Thyroid gland (tissue), 4 donors: ENCODE measurements at places on chromosomes 5 and 9.

DNA sequence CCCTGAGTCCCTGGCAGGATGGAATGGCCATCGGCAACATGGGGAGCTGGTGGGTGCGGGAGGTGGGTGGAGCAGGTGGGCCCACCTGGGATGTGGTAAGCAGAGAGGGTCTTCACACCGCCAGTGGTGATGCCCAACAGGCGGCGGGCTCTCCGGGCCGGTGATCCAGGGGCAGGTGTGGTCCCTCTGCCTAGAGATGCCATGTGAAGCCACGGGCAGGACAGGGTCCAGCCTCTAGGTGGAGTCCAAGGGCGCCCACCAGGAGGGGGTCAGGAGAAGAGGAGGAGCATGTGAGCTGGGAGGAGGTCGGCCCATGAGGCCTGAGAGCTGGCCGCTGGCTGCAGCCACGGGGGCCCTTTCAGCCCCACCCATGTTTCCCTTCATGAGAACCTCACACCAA lies 221.1 kb downstream of the FANCC start:
- DNase-seq: no peak

DNA sequence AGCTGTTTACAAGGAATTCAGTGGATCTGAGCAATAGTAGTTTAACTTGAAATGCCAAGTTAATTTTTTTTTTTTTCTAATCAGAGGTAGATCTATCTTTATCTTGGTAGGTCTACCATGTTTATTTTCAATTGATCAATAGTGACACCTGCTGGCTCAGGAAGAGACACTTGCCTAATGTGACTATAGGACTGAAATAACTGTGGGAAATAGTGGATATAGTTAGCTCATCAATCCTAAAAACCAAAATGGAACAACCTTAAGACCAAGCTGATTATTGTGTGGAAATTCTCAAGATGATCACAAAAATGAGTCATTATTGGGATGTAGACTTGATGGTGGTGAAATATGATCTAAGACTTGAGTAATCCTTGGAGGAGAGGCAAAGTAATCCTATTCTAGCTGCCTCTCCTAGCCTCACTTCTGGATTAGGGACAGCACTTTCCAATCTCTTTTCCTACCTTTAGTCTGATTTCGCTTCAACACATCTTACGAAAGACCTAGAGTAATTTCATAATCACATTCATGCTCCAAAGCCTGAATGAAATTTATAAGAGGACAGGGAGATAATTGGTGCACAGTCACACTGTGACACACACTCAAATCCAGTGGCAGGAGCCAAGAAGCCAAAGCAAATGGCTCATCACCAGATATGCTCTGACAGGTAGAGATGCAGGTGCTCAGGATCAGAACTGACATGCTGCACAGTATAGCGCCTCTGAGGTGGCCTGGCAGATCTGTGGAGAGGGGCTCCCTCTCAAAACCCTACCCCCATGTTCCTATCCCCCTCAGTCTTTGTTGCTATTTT lies 156.3 kb downstream of the HMHB1 start:
- DNase-seq: peak; percentile 12

DNA sequence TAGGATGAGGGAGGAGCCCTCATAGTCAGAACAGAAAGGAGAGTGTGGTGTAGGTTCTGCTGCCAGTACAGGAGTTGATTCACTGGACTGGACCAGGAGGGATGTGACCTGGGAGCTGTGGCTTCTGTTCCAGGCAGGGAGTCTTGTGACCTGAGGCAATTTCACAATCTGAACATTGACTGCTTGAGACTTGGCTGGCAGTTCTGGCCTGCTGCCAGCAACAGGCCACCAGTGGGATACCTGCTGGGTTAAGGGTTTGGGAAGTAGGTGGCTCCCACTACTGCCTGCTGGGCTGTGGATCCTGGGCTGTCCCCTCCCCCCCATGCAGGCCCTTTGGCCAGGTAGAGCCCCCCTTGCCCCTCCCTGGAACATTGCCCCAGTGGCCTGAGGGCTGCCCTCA lies 268.6 kb upstream of the ARRDC3 start:
- DNase-seq: peak; percentile 12

GRCh38 chr5:78293851-78294247 lies 649 bp downstream of the AP3B1 start:
- DNase-seq: no peak

DNA sequence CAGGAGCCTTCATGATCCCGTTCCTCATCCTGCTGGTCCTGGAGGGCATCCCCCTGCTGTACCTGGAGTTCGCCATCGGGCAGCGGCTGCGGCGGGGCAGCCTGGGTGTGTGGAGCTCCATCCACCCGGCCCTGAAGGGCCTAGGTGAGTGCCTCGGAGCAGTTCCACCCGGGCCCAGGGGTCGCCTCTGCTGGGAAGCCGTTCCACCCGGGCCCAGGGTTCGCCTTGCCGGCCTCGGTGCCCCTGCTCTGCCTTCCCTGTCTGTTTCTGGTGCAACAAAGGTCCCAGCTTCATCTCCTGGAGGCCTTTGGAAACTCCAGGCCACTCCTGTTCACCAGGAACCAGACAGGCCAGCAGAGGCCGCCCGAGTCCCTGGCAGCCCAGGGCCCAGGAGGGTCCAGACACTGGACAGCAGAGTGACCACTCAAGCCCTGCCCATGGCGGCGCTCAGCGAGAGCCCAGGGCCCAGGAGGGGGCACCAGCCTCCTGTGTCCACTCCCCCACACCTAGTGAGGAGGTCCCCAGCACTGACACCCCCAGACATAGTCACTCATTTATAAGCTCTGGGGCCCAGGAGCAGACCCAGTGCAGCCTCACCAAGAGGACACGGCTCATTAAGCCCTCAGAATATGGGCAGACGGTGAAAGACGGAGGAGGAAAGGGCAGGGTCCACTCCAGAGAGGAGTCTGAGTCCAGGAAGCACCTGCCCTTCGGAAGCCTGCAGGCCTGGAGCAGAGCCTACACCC lies 7.5 kb downstream of the SLC6A19 start:
- DNase-seq: peak; percentile 51

GRCh38 chr9:116049456-116049855 lies 104.1 kb upstream of the PAPPA start:
- DNase-seq: no peak

- DNase-seq: no peak
Measured at GRCh38 chr9:27460226-27461023, 63.7 kb upstream of the IFNK start.

DNA sequence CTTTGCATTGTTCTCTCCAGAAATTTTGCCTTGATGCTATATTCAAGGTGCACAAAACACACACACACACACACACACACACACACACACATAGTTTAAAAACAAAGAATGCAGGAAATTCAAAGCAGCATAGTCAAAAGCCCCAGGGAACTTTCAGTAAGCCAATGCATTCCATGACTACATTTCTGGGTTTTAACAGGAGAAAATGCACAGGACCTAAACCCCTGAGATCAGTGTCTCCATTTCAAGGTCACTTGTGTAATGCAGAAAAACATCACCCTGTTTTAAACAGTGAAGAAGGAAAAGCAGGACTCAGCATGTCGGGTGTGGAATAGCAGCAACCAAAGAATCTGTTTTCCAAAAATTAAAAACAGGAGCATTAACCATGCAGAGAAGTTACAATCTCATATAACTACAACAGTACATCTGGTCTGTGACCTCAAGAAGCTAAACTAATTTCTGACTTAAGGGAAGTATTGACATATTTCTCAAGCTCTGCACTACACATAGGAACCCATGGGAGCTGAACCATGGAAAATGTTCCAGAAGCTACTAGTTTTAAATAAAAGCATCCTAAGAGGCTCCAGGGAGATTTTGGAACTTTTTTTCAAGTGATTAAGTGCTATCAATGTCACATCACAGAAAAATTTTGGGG lies 296.7 kb downstream of the HINT1 start:
- DNase-seq: no peak

DNA sequence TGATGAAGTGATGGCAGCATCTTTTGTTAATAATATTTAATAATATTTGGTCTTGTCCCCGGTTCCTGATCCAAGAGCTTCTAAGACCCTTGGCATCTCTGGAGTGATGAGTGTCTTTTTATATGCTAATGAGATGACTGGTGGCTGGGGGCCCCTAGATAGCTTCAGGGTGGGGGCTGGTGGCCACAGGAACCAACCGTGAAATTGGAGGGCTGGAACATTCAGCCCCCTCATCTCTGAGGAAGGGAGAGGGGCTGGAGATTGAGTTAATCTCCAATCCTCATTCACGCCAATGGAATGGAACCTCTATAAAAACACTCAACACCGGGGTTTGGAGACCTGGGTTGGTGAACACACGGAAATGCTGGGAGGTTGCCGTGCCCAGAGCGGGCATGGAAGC lies 78.2 kb upstream of the RAPGEF1 start:
- no peak for DNase-seq

DNA sequence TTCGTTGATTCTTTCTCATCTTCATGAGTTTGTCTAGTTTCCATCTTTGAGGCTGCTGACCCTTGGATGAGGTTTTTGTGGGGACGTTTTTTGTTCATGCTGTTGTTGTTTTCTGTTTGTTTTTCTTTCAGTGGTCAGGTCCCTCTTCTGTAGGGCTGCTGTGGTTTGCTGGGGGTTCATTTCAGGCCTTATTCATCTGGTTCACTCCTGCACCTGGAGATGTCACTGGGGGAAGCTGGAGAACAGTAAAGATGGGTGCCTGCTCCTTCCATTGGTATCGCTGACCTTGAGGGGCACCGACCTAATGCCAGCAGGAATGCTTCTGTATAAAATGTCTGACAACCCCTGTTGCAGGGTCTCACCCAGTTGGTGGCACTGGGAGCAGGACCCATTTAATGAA lies 8.5 kb downstream of the OR1N2 start:
- no peak for DNase-seq

DNA sequence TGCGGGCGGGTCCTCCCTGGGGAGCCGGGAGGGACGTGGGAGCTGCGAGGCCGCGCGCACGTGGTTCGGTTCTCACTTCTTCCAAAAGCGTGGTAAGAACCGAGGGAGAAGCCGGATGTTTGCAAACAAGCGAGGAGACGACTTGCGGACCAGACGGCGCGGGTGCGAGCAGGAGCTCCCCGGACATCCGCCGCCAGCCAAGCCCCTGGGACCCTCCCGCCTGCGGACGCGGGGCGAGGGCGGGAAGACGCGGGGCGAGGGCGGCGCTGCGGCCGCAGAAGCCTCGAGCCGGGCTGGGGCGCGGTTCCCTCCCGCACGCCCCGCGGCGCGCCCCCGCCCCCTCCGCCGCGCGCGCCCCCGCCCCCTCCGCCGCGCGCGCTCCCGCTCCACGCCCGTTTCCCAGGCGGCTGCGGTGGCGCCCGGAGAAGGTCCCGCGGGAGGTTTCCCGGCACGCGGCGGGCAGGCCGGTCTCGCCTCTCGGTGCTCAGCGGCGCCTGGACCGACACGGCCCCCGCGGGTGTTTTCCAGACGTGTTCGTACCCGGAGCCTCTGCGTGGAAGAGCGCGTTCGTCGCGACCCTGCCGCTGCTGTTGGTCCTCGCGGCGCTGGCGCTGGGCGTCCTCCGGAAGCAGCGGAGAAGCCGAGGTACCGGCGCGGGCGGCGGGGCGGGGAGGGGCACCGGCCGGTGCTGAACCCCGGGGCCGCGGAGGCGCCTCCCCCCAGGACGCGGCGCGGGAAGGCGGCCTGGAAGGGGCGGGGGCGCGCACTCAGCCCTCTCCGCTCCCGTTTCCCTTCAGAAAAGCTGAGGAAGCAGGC lies 12.8 kb downstream of the BTNL9 start:
- DNase-seq: no peak

GRCh38 chr5:133843911-133844310 lies 124.5 kb downstream of the C5orf15 start:
- no peak for DNase-seq

- DNase-seq: no peak
Measured at GRCh38 chr5:51034222-51034901, 348.9 kb upstream of the ISL1 start.

- no peak for DNase-seq
Measured at GRCh38 chr9:18906656-18907395, 126.2 kb downstream of the SAXO1 start.

- no peak for DNase-seq
Measured at GRCh38 chr5:88045931-88046461, 222.6 kb downstream of the TMEM161B start.

DNA sequence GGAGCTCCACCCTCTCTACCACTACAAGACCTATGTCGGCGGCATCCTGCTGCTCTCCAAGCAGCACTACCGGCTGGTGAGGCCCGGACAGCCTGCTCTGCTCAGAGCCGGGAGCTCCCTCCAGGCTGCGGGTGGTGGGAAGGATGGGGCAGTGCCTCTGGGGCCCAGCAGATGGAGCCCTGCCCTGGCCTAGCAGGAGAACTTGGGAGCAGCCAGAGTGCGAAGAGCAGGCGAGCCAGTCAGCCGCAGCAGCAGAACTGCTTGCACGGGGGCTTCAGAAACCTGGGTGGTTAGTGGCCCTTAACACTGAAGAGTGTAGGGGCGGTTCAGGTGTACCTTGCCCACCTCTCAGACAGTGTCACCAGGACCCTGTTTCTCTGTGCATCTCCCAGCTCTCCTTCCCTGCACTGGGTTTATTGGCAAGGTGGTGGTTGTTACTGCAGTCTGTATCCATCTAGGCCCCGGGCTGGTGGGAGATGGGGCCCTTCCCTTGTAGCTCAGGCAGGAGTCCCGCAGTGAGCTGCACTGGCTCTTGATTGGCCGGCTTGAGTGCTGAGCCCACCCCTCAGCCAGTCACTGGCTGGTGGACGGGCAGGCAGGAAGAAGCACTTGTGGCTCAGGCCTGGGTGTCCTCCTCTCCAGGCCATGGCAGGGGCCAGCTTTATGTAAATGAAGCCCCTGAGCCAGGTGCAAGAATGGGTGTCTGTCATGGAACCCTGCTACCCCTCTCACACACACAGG lies 7.7 kb downstream of the B4GALT7 start:
- peak; percentile 81 for DNase-seq

DNA sequence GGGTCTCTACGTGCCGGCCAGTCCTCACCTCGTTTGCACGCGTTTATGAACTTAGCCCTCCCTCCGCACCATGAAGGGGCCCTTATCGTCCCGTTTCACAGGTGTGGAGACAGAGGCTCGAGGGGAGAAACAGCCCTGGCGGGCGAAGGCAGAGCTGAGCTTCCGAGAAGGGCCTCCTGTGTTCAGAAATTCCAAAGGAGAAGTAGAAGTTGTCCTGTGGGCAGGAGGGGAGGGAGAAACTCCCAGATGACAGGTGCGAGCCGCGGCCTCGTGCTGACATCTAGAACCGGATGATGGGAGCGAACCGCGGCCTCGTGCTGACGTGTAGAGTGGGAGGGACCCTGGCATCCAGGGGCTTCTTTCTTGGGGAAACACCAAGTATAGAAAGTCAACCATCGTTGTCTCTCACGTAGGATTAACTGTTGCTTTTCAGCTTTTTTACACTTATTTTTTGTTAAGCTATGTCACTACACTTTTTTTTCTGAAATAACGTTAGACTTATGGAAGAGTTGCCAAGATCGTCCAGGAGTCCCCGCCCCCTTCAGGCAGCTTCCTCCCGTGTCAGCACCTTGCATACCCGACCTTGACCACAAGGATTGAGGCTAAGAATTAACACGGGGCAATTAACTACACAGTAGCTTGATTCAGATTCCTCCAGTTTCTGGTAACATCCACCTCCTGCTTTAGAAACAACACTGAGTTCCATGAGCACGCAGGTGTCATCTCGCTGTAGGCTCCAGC lies 42.8 kb upstream of the NKD2 start:
- DNase-seq: no peak

DNA sequence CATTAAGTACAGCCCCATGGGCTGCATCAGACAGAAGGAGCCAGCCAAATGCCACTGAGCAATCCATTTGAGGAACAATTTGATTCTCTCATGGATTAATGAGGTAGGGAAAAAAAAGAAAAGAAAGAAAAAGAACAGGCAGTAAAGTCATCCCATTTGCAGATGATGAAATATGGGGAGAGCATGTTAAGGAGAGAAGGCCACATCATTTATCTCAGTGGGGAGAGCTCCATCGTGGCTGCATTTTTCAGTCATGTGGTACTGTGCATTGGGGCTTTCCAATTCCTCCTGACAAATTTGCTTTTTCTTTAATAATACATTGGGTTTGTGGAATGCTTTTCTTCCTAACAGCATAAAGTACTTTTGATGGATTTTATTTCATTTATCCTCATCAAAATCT lies 375.2 kb upstream of the TLE4 start:
- no peak for DNase-seq
